ENCODE measurements at places on chromosomes 7 and 10. TPM values are rescaled to one million over a fixed set of nuclear protein-coding genes. Genes with fewer than 3 reads are reported as not detected.

WNT2 gene
- 1.1 TPM for polyA plus RNA-seq

MYL10 gene
- 9.0 TPM for polyA plus RNA-seq

CYP3A4 gene
- polyA plus RNA-seq = not detected

GPR15LG gene
- polyA plus RNA-seq = not detected

GRID2IP gene
- 0.18 TPM for polyA plus RNA-seq

DNA sequence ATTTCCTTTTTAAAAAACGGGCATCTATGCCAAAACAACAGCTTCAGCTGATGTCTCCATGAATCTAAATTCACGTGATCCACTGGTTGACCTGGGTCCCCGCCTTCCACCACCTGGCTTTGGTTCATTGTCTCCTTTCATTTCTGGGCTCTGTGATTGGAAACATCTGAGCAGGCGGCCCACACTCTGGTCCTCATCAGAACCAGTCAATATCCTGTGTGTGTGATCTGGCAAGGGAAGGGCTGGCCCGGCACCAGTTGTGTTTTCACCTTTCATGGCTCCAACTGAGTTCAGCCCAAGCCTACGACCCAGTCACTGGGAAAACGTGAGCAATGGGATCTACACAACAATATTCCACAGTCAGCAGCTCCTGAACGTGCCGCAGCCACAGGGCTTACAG, 46.2 kb downstream of the PARP12 start:
- DNase-seq = no peak

- DNase-seq = no peak
Observed at GRCh38 chr10:127524908-127525665, 24.0 kb upstream of the NPS start.

DNA sequence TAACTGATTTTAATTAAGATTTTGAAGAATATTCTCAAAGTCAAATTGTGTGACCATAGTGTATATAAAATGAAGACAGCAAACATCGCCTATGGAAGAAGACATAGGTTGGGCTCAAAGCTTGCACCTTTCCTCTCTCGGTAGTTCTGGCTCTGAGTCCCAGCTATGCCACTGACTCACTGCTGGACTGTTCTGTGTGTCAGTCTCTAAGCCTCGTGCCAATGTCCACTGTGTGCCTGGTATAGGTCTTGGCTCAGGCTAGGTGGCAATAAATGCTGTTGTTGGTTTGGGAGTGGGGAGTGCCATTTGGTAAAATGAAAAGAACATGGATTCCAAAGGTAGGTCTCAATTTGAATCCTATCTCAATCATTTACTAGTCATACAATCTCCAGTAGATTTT, 137.5 kb upstream of the RHEB start:
- no peak for DNase-seq

DNA sequence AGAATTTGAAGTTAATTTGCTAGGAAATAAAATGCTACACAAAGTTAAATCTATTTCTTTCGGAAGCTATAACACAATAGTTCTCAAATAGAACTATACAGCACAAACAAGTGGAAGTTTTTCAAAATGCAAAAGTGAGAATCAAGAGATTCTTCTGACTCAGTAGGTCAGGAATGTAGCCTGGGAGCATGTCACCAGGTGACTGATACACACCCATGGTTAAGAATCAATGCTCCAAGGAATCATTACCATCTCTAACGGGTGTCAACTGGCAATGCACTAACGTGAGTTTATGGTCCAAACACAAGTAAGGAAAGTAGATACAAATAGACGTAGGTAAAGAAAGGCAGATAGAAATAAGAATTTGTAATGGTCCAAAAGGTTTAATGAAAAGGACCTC, 170.5 kb downstream of the SRPK2 start:
- DNase-seq = no peak

Data from hindlimb muscle (tissue), 1 donor.